ENCODE measurements at places on chromosomes 2 and 18.

DNA sequence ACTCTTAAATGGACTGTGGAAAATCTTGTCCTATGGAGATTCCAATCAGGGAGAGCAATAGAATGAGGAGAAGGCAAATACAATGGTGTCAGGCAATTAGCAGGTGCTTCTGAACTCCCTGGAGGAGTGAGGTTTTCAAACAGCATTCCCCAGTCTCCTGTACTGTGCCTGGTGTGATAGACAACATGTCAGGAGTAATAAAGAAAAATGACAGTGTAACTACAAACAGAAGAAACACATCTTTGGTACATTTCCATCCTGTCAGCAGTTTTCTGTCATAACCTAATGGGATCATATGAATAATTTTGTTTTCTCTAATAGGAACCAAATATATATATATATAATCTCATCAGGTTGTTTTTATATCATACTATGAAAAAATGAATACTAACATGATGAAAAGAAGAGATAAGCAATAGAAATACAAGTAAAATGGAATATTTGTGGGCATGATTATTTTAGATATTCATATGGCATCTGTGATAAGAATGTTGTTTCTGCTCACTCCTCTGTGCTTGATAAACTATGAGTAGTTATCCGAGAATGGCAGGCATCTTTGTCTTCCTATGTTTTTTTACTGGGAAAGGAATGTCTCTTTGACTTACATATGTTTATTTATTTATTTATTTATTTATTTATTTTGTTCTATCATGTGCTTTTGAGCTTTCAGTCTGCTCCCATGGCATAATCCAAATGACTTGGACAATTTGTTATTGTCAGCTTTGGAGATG, 441.7 kb downstream of the TXNL1 start:
- DNase-seq: no peak

GRCh38 chr2:101501443-101501842, 26.5 kb upstream of the RFX8 start:
- no peak for DNase-seq

DNA sequence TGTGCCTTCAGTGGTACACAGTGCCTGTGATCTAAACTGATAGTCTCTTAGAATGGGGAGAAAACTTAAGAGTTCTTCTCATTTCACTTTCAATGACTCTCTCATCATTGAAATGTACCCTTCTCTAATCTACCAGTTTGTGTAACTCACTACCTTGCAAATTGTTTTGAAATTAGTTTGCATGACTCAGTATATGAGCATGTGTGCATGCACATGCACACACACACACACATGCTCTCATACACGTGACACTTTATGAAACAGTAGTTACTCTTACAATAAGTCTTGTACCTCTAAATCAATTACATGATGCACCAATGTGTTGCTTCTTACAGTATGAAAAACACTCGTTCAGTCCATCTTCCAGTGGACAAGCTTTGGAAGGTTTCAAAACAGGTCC, 10.6 kb downstream of the LYPD6B start:
- no peak for DNase-seq

- DNase-seq: no peak
Observed at GRCh38 chr2:238015705-238016104, 45.1 kb upstream of the SCLY start.

DNA sequence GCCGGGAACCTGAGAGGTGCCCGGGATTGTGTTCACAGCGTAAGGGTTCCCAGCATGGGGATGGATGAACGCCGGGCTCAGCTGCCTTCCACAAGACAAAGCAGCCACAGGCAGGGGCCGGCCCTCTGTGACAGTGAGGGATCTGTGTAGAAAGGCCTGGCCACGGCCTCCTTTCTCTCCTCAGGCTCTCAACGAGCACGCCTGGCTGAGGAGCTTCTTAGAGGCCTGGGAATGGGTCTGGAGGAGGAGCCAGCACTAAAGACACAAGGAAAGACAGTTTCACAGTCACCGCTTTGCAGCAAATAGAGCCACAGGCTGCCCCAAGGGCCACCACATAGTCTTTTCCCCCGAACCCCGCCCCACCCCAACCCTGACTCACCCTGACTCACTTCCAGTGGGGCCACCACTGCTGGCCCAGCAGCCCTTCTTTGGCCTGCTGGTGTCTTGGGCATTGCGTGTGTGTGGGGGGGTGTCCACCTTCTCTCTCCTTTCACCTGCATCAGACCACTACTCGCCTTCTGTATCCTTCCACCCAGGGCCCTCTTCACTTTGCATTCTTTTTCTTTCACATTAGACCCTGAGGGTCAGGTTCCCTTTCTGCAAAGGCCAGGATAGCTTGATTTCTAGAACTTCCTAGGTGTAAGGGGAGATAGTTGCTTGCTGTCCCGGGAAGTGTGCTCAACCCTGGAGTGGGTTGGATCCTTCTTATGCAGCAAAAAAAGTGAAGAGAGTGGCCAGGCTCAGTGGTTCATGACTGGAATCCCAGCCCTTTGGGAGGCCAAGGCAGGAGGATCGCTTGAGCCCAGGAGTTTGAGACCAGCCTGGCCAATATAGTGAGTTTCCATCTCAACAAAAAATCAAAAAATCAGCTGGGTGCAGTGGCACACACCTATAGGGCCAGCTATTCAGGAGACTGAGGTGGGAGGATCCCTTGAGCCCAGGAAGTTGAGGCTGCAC, 19.3 kb upstream of the HPCAL1 start:
- DNase-seq: no peak

DNA sequence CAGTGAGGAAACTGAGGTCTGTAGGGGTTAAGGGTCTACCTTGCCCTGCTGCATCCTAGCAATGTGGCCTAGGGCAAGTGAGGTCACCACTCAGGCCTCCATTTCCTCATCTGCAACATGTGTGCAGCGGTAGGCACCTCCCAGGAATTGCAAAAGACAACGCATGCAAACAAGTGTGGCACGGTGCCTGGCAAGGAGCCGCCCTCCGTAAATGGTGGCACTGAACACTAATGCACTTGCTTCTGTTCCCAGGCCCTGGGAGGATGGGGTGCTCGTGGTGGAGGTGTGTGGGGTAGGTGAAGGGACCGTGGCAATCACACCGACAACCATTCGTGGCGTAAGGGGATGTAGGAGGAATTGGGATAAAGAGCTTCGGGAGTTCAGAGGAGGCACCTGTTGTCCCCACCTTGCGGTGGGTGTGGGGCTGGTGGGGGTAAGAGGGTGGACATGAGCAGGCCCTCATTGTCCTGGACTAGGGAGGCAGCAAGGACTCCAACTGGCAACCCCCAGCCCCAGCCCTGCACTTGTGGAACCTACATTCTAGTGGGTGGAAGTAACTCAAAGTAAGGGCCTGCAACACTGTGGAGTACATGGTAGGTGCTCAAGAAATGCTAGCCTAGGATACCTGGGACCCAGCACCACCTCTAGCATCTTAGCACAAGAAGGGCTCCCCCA, 26.0 kb downstream of the ATOH8 start:
- no peak for DNase-seq

DNA sequence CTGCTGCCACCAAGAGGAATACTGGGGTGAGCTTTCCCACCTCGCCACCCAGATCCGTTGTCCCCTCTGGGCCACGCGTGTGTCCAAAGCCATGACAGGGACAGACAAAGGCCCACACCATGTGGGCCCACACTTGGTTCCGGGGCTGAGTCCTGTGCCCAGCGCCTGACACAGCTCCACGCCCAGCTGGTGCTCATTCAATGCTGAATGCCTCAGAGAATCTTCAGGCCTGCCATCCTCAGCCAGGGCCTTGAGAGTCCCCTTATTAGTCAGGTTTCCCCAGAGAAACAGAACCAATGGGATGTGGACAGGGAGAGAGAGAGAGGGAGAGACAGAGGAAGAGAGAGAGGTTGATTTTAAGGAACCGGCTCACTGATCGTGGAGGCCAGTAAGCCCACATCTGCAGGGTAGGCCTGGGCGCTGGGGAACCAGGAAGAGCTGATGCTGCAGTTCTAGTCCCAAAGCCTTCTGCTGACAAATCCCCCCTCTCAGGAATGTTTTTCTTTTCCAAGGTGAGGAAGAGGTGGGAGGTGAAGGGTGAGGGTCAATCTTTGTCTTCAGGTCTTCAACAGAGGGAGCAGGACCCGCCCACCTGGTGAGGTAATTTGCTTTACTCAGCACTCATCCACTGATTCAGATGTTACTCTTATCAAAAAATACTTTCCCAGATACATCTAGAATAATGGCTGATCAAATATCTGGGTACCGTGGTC, 10.2 kb upstream of the SPATA3 start:
- no peak for DNase-seq

DNA sequence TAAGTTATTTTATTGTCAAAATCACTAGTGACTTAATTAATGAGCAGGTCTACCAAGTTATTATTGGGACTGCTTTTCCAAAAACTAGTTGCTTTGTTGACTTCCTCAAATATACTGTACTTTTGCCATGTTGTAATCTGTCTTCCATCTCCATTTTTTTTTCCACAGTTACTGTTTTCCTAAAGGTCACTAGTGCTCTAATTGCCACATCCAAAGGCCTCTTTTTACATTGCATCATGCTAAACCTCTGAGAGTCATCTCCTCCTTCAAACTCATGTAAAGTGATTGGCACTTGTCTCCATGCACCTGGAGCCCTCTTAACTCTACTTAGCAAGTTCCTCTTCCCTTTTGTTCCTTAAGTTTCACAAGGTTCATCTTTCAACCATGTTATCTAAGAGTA, 11.8 kb downstream of the PMAIP1 start:
- DNase-seq: no peak

DNA sequence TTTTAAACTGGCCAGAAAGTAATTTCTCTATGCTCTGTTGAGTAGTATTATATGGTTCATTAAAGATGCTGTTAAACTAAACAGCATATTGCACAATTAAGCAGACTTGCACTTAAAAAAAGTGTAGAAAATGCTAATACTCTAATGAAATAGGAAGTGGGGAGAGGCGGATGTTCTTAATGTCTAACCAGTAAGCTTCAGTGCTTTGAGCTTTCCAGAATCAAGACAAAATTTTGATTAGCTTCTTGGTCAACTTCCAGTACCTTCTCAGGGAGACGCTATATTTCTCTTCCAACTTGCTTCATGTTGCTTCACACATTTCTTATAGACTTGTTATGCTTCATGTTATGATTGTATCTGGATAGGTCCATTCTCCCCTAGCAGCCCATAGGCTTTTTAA, 89.1 kb downstream of the MAP2 start:
- DNase-seq: no peak

GRCh38 chr2:121476684-121477083, 54.0 kb upstream of the RNU4ATAC start:
- DNase-seq: no peak

- DNase-seq: no peak
Observed at GRCh38 chr2:211454679-211455078, 898.3 kb downstream of the CPS1 start.

- peak; percentile 23 for DNase-seq
Observed at GRCh38 chr2:64454386-64455332, 697 bp downstream of the LGALSL start.

DNA sequence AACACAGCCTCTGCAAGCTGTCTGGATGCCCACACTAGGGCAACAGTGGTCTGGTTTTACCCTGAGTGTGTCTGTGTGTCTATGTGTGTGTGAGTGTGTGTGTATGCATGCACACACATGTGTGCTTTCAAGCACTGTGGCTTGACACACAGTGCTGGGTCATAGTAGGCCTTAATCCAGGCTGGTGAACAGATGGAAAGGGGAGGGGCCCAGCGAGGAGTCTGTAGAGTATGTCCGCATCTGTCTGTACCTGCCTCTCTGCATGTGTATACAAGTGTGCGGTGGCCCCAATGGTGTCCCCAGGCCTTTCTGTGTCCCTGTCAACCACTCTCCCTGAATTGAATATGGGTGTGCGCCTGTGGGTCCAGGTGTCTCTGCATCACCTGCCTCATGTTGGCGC, 9.3 kb upstream of the KCNIP3 start:
- no peak for DNase-seq

DNA sequence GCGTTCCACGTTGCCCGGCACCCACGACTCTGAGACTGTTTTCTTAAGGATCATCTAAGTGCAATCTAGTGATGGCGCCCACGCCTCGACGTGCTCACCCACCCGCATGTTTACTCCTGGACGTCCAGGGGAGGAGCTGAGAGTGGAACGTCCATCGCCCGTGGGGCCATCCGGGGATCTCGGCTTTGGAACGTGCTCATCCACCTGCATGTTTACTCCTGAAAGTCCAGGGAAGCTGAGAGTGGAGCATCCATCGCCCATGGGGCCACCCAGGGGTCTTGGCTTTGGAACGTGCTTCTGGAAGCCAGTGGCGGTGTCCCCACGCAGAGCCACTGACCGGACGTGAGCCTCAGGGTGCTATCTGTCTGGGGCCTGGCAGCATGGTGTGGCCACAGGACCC, 45.6 kb upstream of the SALL3 start:
- DNase-seq: no peak

DNA sequence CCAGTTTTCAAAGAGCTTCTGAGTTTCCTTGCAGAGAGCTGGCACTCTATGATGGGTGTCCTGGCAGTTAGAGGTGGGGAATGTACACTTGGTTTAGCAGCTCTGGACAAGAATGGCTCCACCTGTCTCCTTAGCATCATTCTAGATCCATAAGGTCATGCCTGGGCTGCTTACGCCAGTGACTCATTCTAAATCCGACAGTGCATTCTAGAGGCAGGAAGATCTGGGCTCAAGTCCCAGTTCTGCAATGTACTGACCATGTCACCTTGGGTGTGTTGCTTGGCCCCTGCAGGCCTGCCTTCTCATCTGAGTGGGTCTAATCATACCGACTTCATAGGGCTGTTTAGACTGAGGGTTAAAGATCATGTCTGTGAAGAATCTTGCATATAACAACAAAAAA, 46.5 kb downstream of the PTGR3 start:
- DNase-seq: no peak

DNA sequence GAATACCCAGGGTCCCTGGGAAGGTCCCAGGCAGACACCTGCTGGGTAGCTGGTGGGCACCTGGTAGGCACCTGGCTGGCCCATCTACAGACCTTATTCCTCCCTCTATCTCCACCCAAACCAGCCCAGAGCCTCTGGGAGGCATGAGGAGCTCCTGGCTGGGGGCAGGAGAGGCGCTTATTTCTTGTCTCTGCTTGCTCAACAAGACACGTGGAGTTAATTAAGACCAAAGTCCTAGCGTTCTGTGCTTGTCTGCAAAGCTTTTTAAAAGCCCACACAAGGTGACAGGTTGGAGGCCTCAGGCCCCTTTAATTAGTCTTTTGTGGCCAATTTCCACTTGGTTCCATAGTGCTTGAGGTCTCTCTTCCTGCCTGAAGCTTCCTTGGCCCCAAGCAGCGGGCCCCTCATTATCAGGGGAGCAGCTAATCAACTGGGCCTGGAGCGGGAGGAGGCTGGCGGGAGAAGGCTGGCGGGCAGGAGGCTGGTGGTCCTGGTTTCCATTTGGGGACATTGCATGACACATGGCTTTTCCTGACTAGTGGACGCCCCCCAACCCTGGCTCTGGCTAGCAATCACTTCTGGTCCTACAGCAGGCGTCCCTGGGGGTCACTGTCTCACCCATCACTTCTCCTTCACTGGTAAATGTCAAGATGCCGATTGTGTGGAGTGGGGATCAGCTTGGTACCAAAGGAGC, 65.4 kb upstream of the HDAC4 start:
- no peak for DNase-seq

DNA sequence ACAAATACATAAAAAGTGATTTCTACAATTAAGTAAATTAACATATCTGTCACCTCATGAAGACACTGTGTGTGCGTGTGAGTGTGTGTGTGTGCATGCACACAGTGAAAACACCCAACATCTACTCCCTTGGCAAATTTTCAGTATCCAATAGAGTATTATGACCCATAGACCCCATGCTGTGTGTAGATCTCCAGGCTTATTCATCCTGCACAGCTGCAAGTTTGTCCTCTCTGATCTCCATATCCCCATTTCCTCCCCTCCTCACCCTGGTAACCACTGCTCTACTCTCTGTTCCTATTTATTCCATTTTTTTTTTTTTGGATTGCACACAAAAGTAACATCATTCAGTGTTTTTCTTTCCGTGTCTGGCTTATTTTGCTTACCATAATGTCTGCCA, 391.0 kb downstream of the SOX11 start:
- no peak for DNase-seq

Measured in activated gamma-delta T cell treated with Interleukin-2 at 50 U/mL for 16 hours (primary cell).